Hepatocyte (in vitro differentiated cells): ENCODE measurements at places on chromosomes 12 and 14. TPM values are rescaled to one million over a fixed set of nuclear protein-coding genes. Genes with fewer than 3 reads are reported as not detected.

DNA sequence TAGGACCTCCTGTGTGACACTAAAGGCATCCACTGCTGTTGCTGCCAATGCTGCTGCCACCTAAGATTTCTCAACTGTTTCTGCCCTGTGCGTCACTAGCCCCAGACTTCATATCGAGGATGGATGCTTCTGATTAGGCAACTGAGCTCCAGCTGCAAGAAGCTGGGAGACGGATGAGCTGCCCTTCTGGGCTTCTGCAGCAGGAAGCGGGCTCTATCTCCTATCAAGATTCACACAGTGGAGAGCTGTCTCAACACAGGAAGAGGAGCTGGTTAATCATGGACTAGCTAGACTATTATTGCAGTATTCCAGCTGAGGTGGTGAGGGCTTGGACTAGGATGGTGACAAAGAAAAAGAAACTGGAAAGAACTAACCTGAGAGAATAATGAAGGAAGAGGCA is 59.2 kb upstream of the PELI2 start:
- DNase-seq: peak; percentile 47
- H3K4me3 ChIP-seq: no peak overlapping the region
- H3K4me1 ChIP-seq: no peaks in the 10 kb centered on the region
- no peaks in the 10 kb centered on the region for H3K27me3 ChIP-seq
- no peaks in the 10 kb centered on the region for H3K36me3 ChIP-seq

DNA sequence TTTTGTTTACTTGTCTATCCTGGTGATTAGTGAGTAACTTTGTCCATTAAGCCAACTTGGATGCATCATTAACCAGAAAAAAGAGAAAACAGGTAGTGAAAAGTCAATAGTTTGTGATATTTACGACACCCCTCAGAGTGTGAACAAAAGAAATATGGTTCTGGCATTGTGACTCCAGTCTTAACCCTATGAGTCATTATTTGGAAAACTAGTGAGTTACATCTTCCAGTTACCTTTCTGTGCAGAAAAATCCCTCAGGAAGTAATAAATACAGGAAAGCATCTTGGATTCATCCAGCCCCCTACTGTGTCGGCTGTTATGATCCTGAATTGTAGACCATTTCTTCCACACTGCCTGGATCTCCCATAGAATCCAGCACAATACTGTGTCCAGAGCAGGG is 379.1 kb downstream of the GALC start:
- no peaks in the 10 kb centered on the region for H3K36me3 ChIP-seq
- H3K27me3 ChIP-seq: no peaks in the 10 kb centered on the region
- H3K4me1 ChIP-seq: no peaks in the 10 kb centered on the region
- no peak overlapping the region for H3K27ac ChIP-seq
- H3K4me3 ChIP-seq: no peak overlapping the region

DNA sequence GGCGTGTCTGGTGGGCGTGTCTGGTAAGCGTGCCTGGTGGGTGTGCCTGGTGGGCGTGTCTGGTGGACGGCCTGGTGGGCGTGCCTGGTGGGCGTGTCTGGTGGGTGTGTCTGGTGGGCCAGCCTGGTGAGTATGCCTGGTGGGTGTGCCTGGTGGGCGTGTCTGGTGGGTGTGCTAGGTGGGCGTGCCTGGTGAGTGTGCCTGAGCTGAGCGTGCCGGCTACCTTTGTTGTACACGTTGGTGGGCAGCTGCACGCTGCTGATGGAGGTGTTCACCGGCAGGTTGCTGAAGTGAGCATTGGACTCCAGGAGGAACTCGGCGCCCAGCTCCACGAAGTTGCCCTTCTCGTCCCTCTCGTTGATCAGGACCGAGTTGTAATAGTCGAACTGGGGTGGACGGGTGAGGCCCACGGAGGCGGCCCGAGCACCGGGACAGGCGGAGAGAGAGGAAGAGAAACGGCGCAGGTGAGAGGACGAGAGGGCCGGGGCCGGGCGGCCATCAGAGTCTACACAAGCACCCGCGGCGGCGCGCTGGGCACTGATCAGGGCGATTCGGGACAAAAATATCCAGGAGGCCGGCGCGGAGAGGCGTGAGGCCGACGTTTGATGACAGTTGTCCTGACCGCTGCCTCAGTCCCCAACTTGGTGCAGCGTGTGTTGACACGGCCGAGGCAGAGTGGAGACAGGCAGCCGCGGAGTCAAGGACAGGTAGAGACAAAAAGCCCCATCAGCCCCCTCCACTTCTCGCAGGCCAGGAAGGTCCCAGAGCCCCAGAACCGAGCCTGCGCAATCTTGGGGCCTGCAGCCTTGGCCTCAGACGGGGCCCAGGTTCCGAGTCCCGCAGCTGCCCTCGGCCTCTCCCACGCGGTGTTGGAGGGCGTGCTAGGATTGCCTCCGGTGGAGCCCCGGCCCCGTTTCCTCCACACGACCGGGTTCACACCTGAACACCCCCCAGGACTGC is 10.5 kb downstream of the CACNA2D4 start:
- no peak overlapping the region for H3K27ac ChIP-seq
- H3K4me3 ChIP-seq: no peak overlapping the region
- no peaks in the 10 kb centered on the region for H3K36me3 ChIP-seq
- no peaks in the 10 kb centered on the region for H3K27me3 ChIP-seq

GRCh38 chr12:84148335-84148734 is 764.3 kb downstream of the SLC6A15 start:
- H3K27me3 ChIP-seq: no peaks in the 10 kb centered on the region
- DNase-seq: no peak
- no peaks in the 10 kb centered on the region for H3K36me3 ChIP-seq
- H3K4me3 ChIP-seq: no peak overlapping the region

DNA sequence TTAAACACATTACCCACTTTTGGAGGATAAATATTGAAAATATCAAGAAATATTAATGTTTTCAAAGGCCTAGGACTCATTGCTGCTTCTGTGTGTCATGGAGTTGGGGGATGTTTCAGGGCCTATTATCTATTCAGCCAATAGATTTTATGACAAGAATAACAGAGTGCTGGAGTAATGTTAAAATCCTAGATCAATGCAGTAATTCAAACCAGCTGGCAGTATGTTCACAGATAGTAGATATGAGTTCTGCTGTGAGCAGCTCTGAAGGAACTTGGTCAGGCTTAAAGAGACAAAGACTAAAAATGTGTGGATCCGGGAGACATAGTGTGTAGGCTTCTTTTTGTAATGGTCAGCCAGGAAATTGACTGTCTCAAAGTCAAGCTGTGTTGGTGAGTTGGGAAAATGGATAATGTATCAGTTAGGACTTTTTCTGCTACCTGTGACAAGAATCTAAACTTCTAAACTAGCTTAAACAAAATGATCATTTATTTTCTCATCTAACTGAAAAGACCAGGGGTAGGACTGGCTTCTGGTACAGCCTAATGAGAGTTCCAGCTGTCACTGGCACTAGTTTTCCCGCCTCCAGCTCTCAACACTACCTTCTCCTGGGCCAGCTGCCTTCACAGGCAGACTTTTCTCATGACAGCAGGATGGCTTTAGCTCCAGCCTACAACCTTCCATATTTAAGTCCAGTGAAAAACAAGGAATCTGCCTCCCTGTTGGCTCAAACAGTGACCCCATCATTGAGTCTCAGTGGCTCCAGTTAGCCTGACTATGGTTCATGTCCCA is 16.3 kb upstream of the POLR3B start:
- no peak overlapping the region for H3K27ac ChIP-seq
- peaks cover 19% of the 10 kb centered on the region for H3K4me1 ChIP-seq
- H3K36me3 ChIP-seq: no peaks in the 10 kb centered on the region
- H3K27me3 ChIP-seq: no peaks in the 10 kb centered on the region

- no peaks in the 10 kb centered on the region for H3K27me3 ChIP-seq
- no peaks in the 10 kb centered on the region for H3K4me1 ChIP-seq
- H3K4me3 ChIP-seq: no peak overlapping the region
- H3K36me3 ChIP-seq: no peaks in the 10 kb centered on the region
- no peak for DNase-seq
- H3K27ac ChIP-seq: no peak overlapping the region
These were observed 65.8 kb downstream of the NUMB start for GRCh38 chr14:73392329-73393257.

GRCh38 chr12:106090591-106091445 is 47.9 kb downstream of the NUAK1 start:
- H3K4me1 ChIP-seq: peaks cover 11% of the 10 kb centered on the region
- H3K36me3 ChIP-seq: no peaks in the 10 kb centered on the region
- H3K27me3 ChIP-seq: no peaks in the 10 kb centered on the region

GRCh38 chr12:50187084-50187900 is 20.1 kb upstream of the CERS5 start:
- peak overlapping the region; percentile 89 for H3K27ac ChIP-seq
- H3K36me3 ChIP-seq: no peaks in the 10 kb centered on the region
- peaks cover 33% of the 10 kb centered on the region for H3K4me1 ChIP-seq
- H3K4me3 ChIP-seq: no peak overlapping the region
- DNase-seq: no peak
- H3K27me3 ChIP-seq: no peaks in the 10 kb centered on the region

GRCh38 chr12:89721291-89721987 is 12.8 kb upstream of the ATP2B1 start:
- DNase-seq: no peak
- no peak overlapping the region for H3K4me3 ChIP-seq
- H3K36me3 ChIP-seq: no peaks in the 10 kb centered on the region
- no peaks in the 10 kb centered on the region for H3K4me1 ChIP-seq
- H3K27ac ChIP-seq: no peak overlapping the region

DNA sequence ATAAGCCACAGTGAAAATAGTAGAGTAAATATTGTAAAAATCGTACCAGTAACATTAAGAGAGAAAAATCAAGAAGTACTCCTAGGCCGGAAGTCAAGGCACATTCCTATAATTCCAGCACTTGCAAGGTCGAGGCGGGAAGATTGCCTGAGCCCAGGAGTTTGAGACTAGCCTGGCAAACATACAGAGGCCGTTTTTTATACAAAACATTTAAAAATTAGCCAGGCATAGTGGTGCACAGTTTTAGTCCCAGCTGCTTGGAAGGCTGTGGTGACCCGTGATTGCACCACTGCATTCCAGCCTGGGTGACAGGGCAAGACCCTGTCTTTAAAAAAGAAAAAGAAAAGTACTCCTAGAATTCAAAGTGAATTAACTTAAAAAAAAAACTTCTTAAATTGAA is 341.8 kb downstream of the C12orf50 start:
- H3K27me3 ChIP-seq: no peaks in the 10 kb centered on the region
- H3K4me1 ChIP-seq: peaks cover 3% of the 10 kb centered on the region
- no peak overlapping the region for H3K27ac ChIP-seq
- no peaks in the 10 kb centered on the region for H3K36me3 ChIP-seq

GRCh38 chr12:20370014-20370386 is 1.7 kb downstream of the PDE3A start:
- peaks cover 3% of the 10 kb centered on the region for H3K27me3 ChIP-seq
- peak overlapping the region; percentile 93 for H3K27ac ChIP-seq
- DNase-seq: peak; percentile 45
- H3K4me1 ChIP-seq: peaks cover 6% of the 10 kb centered on the region

DNA sequence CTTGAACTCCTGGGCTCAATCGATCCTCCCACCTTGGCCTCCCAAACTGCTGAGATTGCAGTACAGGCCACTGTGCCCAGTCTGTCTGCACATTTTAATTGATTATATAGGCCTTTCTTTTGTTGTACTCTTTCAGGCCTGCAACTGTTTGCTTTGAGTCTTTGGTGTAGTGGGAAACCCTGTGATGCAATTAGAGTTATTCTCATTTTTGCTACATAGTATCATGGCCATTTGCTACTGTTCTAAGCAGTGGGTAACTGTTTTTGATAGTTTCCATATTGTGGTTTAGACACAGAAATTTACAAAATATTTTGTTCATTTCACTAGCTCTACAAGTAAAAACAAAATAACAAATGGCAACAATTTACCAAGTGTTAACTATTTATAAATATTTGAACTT is 6.3 kb upstream of the TUBA1B start:
- no peaks in the 10 kb centered on the region for H3K27me3 ChIP-seq
- peaks cover 3% of the 10 kb centered on the region for H3K4me1 ChIP-seq
- H3K4me3 ChIP-seq: no peak overlapping the region
- no peak for DNase-seq
- no peak overlapping the region for H3K27ac ChIP-seq
- no peaks in the 10 kb centered on the region for H3K36me3 ChIP-seq

DNA sequence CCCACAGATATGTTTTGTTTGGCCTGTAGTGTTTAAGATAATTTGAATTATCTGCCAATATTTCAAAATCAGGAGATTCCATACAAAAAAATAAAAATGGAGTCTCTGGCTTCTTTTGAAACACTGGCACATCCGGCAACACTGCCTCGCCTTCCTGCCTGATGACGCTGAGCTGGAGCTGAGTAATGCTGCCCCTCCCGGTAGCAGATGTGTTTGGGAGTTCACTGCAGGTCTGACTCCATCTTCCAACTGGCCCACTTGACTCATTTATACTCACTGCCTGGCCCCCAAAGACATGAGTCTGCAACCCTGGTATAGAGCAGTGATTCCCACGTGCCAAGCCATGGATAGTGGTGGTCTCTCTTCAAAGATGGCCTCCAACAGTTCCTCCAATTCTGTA is 7.4 kb downstream of the CIT start:
- no peak overlapping the region for H3K4me3 ChIP-seq
- no peaks in the 10 kb centered on the region for H3K36me3 ChIP-seq
- H3K4me1 ChIP-seq: no peaks in the 10 kb centered on the region
- DNase-seq: no peak
- H3K27ac ChIP-seq: no peak overlapping the region

DNA sequence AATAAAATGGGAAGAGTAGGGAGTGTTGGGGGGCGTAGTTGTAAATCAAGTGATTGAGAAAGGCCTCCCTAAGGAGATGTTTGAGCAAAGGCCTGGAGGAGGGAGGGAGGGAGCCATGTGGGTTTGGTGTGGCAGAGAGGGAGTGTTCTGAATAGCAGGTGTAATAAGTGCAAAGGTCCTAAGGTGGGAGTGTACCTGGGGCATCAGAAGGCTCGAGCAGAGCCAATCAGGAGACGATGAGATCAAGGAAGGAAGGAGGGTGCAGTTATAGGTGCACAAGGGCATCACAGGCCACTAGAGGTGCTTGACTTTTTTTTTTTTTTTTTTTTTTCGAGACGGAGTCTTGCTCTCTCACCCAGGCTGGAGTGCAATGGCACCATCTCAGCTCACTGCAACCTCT is 77.9 kb upstream of the PLXNC1 start:
- no peaks in the 10 kb centered on the region for H3K27me3 ChIP-seq
- no peak overlapping the region for H3K27ac ChIP-seq

DNA sequence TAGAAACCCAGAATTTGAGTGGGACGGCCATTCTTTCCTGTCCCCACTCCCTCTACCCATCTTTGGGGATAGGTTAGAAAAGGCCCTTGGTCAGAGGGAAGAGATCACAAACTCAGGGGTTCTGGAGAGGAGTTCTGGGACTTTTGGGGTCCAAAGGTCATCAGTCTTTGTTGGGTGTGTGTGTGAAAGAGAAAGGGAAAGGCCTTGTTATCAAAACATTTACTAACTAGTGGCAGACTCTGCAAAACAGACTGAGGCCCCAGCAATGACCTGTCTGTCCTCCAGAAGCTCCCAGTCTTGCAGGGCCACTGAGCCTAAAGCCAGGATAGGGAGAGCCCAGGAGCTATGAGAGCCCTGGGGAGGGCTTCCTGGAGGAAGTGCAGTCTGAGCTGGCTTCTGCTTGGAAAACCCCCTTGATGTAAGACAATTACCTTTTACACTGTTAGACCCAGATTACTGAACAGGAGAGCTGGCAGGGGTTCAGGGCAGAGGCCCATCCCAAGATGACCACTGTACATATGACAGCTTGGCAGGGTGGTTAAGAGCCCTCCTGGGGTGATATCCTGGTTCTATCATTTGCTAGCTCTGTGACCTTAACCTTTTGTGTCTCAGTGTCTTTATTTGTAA is 429.1 kb upstream of the CCDC196 start:
- no peak for DNase-seq
- no peak overlapping the region for H3K4me3 ChIP-seq
- H3K27ac ChIP-seq: no peak overlapping the region
- no peaks in the 10 kb centered on the region for H3K27me3 ChIP-seq
- no peaks in the 10 kb centered on the region for H3K4me1 ChIP-seq

CHGA gene
- 48.2 and 61.3 TPM in 2 replicates for total RNA-seq

TAS2R13 gene
- total RNA-seq: 2.1 and 3.2 TPM in 2 replicates

SERPINA12 gene
- total RNA-seq: 0.60 TPM in 1 of 2 replicates, not detected in the other

B4GALNT1 gene
- total RNA-seq: 0.24 and 0.97 TPM in 2 replicates

MMP19 gene
- 6.1 and 6.4 TPM in 2 replicates for total RNA-seq

ANG gene
- 72.6 and 79.1 TPM in 2 replicates for total RNA-seq
